ENCODE measurements at places on chromosomes 11 and 22.

- DNase-seq, result no peak
Measured at GRCh38 chr11:134037046-134037908, 31.6 kb upstream of the JAM3 start.

DNA sequence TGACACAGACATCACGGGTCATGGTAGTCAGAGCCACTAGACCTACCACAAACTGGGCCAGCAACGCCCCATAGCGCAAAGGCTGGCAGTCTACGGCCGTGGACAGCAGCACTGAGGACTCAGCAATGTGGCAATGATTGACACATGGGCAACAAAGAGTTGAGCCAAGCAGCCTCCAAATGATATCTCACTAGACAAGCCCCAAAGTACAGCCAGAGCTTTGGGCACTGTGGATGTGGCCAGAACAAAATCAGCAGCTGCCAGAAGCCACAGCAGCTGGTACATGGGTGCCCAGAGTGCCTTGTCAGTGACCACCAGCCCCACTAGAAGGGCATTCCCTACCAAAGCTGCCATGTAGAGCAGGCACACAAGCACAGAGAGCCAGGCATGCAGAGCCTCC lies 11.2 kb upstream of the UBQLNL start:
- no peak for DNase-seq

GRCh38 chr22:25377699-25378098 lies 158.3 kb downstream of the CRYBB2 start:
- DNase-seq, result no peak

DNA sequence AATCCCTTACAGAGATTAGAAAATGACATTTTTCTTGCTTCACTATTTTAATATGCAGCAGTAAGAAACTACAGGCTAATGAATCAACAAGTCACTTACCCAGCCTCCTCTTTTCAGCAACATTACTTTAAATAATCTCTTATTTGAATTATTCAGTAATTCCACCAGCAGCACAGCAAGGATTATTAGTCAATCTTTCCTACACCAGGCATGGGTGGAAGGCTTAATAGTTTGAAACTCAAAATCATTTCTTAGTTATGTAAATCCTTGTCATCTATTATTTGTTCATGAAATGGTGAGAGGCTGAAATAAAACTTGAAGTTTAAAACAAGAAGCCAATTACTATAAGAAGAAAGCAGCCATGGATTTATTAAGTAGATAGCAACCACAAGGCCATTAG lies 530.5 kb downstream of the KCNA4 start:
- DNase-seq, result no peak

DNA sequence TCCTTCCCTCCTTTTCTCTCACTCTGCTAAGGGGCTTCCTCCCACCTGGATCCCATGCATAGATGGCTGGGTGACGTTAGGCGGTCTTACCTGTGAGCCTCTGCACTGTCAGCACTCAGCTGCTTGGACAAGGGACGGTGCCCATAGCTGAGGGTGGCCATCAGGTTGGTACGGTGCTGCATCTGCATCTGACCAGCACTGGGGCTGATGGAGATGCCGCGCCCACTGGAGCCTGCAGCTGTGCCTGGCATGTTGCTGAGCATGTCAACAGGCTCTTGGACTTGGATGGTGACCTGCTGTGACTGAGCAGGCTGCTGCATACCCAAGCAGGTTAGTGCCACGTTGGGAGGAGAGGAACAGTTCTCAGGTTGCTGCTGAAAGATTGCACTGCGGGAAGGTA lies 21.8 kb upstream of the APOA1 start:
- DNase-seq, result no peak

All from activated CD8-positive, alpha-beta memory T cell treated with anti-CD3 and anti-CD28 coated beads for 48 hours (primary cell).